SJCRH30 (cell line): ENCODE measurements at places on chromosomes 7 and 10. TPM values are rescaled to one million over a fixed set of nuclear protein-coding genes. Genes with fewer than 3 reads are reported as not detected.

DNA sequence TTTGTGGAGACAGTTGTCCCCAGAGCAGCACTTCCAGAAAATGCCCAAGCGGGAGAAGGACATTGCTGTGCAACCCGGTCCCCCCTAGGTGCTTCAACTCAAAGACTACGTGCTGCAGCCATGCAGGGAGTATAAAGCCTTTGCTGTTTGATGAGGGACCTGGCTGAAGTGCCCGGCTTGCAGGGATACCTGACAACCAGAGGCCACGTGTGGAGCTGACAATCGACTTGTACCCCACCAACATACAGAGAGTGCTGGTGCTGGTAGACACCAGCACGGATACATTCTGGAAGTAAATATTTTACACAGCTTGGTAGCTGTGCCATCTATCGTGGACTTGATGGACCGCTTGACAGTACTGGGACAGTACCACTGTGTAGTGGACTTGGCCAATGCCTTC lies 240.6 kb downstream of the CACNA2D1 start:
- H3K27ac ChIP-seq = no peak overlapping the region
- DNase-seq = no peak
- no peak overlapping the region for H3K4me3 ChIP-seq

DNA sequence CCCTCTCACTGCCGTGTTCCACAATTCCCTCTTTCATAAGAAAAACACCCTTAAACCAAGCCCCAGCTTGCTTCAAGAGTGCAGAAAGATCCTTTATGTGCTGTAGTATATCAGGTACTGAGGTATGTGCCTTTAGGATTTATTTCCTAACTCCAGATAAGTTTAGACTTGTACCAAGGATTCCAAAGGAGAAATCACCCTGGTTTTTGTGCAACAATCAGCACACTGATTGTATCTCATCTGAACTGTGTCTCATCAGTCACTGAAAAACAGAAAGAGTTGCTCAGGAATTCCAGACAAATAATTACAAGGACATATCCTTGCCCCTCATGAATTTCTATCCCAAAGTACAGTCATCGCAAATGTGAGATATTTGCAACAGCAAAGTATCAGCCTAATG lies 77.2 kb upstream of the PTPRZ1 start:
- H3K36me3 ChIP-seq = no peaks in the 10 kb centered on the region
- no peak overlapping the region for H3K4me3 ChIP-seq
- H3K4me1 ChIP-seq = no peaks in the 10 kb centered on the region
- H3K27me3 ChIP-seq = no peaks in the 10 kb centered on the region; the same call in 1 of the 2 replicates

GRCh38 chr7:149872419-149873073 lies 1.2 kb upstream of the ATP6V0E2 start:
- H3K4me3 ChIP-seq = peak overlapping the region; percentile 76
- H3K27ac ChIP-seq = peak overlapping the region; percentile 55
- no peaks in the 10 kb centered on the region for H3K36me3 ChIP-seq
- DNase-seq = peak; percentile 85

GRCh38 chr7:66150471-66150870 lies 35.8 kb downstream of the CRCP start:
- H3K36me3 ChIP-seq = peaks cover 44% of the 10 kb centered on the region
- H3K27ac ChIP-seq = no peak overlapping the region
- H3K4me1 ChIP-seq = peaks cover 44% of the 10 kb centered on the region
- no peaks in the 10 kb centered on the region for H3K27me3 ChIP-seq
- DNase-seq = no peak

- H3K27me3 ChIP-seq = no peaks in the 10 kb centered on the region
- H3K27ac ChIP-seq = no peak overlapping the region
- H3K36me3 ChIP-seq = no peaks in the 10 kb centered on the region
- H3K4me3 ChIP-seq = no peak overlapping the region
Observed at GRCh38 chr7:44145479-44145968, 4.4 kb upstream of the MYL7 start.

Gene RSPH10B
- 0.18 TPM in 1 of 2 replicates, not detected in the other for total RNA-seq

DNA sequence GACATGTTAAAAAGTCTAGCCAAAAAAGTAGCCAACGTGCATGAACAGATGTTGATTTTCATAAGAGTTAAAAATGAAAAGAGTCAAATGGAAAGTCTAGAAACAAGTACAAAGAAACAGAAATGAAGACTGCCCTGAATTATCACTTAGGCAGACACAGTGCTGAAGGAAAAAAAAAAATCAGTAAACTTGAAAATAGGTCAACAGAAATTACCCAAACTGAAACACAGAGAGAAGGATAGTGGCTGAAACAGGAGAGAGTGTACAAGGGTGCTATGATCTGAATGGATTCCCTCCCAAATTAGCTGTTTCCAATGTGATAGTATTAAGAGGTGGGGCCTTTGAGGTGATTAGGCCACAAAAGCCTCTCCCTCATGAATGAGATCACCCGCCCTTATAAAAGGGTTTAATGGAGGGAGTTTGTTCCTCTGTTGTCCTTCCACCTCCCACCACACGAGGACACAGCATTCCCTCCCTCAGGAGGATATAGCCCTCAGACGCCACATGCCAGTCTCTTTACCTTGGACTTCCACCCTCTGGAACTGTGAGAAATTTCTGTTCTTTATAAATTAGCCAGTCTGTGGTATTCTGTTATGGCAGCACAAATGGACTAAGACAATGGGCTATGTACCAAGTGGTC lies 249.7 kb downstream of the AHR start:
- H3K36me3 ChIP-seq = no peaks in the 10 kb centered on the region
- DNase-seq = no peak
- no peak overlapping the region for H3K4me3 ChIP-seq
- H3K4me1 ChIP-seq = no peaks in the 10 kb centered on the region
- no peaks in the 10 kb centered on the region for H3K27me3 ChIP-seq

DNA sequence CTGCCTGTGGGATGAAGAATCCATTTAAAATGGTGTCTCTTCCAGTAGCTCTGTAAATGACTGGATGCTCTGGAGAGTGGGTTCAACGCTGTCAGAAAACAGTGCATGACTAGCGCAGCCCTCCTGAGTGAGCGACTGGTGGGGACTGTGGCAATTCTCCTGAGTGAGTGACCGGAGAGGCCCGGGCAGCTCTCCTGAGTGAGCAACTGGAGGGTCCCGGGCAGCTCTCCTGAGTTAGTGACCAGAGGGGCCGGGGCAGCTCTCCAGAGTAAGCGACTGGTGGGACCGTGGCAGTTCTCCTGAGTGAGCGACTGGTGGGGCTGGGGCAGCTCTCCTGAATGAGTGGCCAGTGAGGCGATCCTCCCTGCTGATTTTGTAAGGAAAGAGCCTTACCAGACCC lies 85.5 kb downstream of the WDR37 start:
- no peaks in the 10 kb centered on the region for H3K27me3 ChIP-seq
- H3K36me3 ChIP-seq = no peaks in the 10 kb centered on the region
- no peak overlapping the region for H3K4me3 ChIP-seq
- H3K27ac ChIP-seq = no peak overlapping the region
- no peak for DNase-seq

DNA sequence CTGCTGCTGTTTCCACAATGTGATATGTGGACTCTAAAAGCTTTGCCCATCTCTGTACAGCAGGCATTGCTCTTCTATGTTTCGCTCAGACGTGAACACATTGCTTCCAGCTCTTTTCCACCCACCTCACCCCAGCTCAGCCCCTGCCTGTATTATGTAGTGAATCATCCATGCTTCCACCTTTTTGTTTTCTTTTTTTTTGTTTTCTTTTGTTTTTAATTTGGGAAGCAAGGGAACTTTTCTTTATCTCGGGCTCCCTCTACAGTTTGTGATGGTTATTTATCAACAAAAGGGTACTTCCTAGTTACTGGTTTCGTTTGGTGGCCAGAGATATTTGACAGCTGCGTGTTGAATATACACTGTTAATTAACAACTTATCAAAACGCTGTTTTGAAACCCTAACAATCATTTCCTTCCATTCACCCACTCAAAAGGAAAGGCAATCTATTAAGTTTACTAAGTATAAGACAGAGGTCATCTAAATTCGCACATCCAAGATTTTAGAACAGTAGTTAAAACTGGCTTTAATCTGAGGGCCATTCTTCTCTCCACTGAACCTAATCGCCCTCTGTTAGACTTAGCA lies 127.9 kb upstream of the STK17A start:
- no peaks in the 10 kb centered on the region for H3K4me1 ChIP-seq
- DNase-seq = no peak
- H3K27ac ChIP-seq = no peak overlapping the region
- no peak overlapping the region for H3K4me3 ChIP-seq
- H3K27me3 ChIP-seq = no peaks in the 10 kb centered on the region; the same call in 1 of the 2 replicates

Gene PODXL
- total RNA-seq = 71.1 and 78.1 TPM in 2 replicates

DNA sequence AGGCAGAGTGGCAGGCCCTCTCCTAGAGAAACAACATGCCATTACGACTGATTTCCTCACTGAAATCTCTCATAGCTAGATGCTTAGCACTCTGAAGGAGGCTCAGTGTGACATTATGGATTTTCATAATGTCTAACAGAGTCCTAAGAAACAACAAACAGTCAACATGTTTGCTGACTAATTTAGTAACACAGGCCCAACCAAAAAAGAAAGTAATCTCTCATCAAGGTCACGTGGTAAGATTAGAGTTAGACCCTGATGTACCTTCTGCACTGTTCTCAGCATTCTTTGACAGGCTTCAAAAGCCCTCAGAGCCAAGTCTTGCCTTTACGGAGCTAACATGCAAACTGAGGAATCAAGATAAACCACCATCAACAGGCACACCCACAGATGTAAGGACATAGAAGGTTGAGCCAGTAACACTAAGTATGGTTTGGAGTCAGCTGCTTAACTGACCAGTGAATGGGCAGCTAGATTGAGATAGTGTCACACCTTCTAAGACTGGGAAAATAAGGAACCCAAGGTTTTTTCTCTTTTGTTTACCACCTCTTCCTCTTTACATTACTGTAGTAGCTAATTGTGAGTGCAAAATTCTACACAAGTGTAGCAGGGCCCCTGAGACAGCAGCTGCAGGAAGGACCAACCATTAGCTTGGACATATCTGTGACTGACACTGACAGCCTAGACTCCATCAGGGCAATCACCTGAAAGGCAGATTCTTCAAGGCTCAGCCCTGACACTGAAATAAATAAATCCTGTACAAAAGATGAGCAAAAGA lies 15.3 kb upstream of the KCNIP2 start:
- no peak overlapping the region for H3K4me3 ChIP-seq
- no peaks in the 10 kb centered on the region for H3K4me1 ChIP-seq
- H3K36me3 ChIP-seq = peaks cover 7% of the 10 kb centered on the region
- no peak for DNase-seq

- DNase-seq = no peak
- H3K27ac ChIP-seq = no peak overlapping the region
- no peak overlapping the region for H3K4me3 ChIP-seq
- H3K4me1 ChIP-seq = no peaks in the 10 kb centered on the region
Observed at GRCh38 chr10:22170582-22170981, 47.2 kb downstream of the EBLN1 start.

DNA sequence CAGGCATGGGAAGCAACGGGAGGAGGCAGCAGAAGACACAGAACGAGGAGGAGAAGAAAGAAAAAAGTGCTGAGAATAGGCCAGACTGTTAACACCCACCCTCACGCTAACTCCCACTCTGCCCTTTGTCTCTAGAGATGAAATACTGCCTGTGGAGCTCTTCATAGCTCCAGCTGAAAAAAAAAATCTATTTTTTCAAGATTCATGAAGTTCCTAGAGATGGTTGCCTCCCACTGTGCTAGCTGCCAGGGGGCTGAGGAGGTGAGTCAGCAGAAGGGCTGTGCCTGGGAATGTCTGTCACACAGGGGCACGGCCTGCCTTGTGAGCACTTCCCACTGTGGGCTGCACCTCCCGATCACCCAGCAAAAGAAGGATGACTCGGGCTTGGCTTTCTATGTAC lies 144.5 kb downstream of the RNF216 start:
- no peaks in the 10 kb centered on the region for H3K27me3 ChIP-seq
- peaks cover 47% of the 10 kb centered on the region for H3K4me1 ChIP-seq
- peaks cover 8% of the 10 kb centered on the region; the same call in 1 of the 2 replicates for H3K36me3 ChIP-seq
- H3K27ac ChIP-seq = peak overlapping the region; percentile 99
- peak; percentile 95 for DNase-seq
- peak overlapping the region; percentile 29 for H3K4me3 ChIP-seq

Gene PAXIP1
- 40.3 and 47.8 TPM in 2 replicates for total RNA-seq

DNA sequence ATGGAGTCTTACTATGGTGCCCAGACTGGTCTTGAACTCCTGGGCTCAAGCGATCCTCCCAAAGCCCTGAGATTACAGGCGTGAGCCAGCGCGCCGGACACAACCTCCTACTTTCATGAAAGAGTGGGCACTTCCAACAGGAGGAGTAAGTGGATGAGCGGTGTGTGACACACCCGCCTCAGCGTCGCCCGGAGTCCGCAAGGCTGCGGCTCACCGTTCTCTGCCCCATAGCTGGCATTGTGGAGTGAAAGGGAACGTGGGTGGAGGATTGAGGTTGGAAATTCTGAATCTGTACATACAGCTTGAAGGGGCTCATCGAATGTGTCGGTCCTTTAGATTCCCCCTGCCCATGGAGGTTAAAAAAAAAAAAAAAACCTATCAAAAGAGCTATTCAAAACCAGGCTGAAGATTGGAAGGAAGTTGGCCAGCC lies 524 bp upstream of the PRXL2A start:
- H3K27ac ChIP-seq = peak overlapping the region; percentile 73
- H3K36me3 ChIP-seq = no peaks in the 10 kb centered on the region
- DNase-seq = peak; percentile 64
- H3K4me3 ChIP-seq = peak overlapping the region; percentile 81
